ENCODE measurements at places on chromosomes 5 and 9.

- no peak for DNase-seq
These were observed 227.3 kb downstream of the FANCC start for GRCh38 chr9:95090023-95090791.

DNA sequence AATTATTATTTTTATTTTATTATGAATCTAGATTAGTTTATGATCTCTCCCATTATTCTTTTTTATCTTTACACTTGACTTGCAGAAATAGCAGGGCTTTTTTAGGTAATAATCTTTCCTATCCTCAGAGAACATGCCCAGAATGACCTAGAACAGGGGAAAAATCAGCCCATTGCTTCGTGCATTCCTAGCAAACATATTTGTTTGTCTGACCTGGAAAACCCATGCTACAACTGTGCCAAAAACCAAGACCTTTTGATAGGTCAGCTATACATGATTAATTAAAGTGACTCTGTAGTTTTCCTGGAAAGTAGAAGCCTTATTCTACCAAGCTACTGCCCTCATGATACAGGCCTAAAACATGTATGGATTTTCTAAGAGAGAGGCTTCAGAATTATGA, 24.1 kb upstream of the CCDC112 start:
- no peak for DNase-seq

DNA sequence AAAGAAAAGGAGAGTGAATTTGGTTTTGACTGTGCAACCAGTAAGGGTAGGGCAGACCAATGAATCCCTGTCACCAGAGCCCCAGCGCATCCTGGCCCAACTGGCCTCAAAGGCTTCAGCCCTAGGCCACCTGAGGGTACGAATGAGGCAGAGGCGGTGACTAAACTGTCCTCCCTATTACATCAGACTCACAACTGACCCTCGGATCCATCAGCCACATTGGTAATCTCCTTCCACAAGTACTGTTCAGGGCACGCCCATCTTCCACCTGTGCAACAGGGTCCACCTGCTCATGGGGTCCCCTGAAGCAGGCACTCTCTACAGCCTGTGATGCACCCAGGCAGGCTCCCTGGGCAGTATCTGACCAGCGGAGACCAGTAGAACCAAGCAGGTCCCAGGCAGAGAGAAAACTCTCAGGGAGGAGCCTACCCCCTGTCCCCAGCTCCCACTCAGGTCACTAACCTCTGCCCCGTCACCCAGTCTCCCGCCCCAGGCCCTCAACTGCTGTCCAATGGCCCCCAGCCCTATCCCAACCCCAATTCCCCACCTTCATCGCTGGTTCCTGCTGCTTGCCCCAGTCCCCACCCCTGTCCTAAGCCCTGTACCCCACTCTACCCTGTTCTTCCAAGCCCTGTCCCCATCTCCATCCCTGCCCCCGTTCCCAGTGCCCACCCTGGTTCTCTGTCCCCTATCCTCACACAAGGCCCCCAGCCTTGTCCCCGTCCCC, 904 bp downstream of the EDF1 start:
- peak; percentile 9 for DNase-seq

- DNase-seq, result no peak
These were observed 27.8 kb upstream of the PTPDC1 start for GRCh38 chr9:94056442-94056974.

- no peak for DNase-seq
These were observed 943 bp downstream of the SFXN1 start for GRCh38 chr5:175479125-175479881.

- DNase-seq, result no peak
These were observed 5.3 kb downstream of the IL9 start for GRCh38 chr5:135890296-135890695.

DNA sequence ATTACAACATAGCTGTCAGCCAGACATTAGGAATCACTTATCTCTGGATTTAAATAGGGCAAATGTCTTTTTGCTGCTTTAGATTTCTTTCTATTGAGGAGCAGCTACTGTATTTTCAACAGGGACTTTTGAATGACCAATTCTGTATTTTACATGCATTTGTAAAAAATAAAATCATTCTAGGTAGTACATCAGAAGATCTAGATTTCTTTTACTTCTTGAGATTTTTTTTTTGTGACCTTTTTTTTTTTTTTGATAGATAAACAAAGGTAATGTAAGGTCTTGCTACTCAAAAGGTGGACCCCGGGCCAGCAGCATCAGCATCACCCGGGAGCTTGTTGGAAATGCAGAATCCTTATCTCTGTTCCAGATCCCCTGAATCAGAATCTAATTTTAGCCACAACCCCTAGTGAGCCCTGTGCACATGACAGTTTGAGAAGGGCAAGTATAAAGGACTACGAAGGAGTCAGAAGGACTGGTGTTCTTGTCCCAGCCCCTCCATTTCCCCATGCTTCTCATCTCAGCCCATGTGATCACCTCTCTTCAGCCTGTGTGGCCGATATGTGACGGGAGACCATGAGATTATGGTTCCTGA, 37.7 kb upstream of the CKMT2 start:
- DNase-seq, result no peak

DNA sequence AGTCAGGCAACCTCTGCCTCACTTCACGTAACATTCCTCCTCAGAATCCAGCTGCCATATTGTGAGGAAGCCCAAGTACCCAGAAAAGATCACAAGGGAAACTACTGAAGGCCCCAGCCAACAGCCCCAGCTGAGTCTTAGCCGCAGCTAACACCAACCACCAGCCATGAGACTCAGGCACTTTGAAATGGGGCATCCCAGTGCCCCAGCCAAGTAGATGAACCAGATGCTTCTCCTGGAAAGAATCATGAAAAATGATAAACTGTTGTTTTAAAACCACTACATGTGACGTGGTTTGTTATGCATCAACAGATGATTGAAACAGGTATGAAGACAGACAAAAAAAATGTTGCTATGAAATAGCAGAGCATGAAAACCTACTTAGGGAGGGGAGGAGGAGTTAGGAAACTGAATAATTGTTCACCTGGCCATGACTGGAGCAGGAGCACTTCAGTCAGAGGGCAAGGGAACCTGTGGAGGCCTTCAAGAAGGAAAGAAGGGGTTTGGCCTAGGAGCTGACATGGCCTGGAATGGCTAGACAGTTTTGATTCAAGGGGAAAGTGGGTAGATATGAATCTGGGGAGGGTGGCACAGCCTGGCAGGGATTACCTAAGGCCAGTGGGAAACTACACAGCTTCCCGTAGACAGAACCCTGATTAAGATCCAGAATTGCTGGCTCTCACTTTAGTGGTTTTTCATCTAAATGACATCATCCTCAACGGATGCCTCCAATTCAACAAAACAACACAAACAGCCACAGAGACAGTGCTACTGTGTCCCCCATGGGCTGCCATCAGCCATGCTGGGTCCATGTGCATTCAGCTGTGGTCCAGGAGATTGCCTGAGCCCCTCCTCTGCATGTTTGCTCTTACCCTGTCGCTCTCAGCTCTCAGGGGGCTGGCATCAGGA, 211.6 kb downstream of the SYK start:
- DNase-seq, result no peak

- DNase-seq, result no peak
These were observed 39.4 kb upstream of the STARD4 start for GRCh38 chr5:111551569-111552275.

GRCh38 chr5:95856501-95856981, 34.0 kb upstream of the GLRX start:
- DNase-seq, result no peak

- DNase-seq, result no peak
These were observed 21.3 kb downstream of the MAML1 start for GRCh38 chr5:179753971-179754370.

DNA sequence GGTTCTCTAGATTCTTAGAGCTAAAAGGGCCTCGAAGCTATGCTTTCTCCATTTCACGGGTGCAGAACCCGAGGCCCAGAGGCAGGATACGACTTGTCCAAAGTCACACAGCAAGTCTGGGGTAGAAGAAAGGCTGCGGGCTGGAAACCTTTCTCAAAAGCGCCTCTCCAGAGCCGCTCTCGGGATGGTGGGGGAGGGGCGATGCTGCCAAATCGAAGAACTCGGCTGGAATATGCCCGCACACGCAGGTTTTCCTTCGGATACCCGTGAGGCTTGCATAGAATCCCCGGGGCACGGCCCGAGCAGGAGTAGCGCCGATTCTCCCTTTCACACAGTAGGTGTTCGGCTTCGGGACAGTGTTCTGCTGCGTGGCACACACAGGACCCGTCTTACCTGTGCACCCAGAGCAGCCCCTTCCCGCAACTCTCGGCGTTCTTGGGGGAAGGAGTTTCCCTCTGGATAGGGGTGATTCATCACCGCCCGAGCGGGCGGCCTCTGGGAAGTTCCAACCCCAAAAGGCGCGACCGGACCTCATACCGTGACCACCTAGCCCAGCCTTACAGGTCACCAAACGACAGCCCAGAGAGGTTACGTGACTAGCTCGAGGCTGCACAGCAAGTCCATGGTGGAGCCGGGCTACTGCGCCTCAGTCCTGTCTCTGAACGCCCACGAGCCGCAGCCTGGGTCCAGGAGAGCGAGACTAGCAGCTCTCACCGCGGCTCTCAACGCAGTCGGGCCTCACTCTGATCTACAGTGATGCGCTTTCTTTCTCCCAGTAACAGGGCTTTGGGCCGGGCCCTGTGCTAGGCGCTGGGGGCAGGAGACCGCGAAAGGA, 4.1 kb downstream of the PAX5 start:
- DNase-seq, result no peak

GRCh38 chr5:141491323-141492167, 2.7 kb downstream of the PCDHGC5 start:
- no peak for DNase-seq

- DNase-seq, result no peak
These were observed 118.6 kb downstream of the KCTD16 start for GRCh38 chr5:144289277-144289676.

- no peak for DNase-seq
These were observed 84.8 kb downstream of the WNK2 start for GRCh38 chr9:93268551-93269314.

DNA sequence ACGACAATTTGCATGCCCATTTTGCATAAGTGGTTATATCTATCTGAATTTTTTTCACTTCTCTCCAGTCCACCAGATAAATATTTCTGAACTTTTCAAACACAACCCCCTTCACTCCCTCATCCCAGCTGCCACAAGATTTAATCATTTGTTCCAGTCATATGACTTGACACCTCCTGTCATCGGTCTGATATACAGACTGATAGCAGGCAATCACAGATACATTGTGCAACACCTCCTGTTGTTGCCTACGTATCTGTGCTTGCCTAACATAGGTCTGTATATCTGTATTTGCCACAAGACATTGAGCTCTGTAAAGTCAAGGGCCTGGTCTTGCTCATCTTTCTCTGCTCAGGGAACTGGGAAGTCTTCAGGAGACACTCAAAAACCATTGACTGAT, 65.6 kb downstream of the GNA14 start:
- no peak for DNase-seq

- no peak for DNase-seq
These were observed 234.5 kb downstream of the AOPEP start for GRCh38 chr9:94960964-94961363.

GRCh38 chr9:3909966-3910650, 384.3 kb upstream of the RFX3 start:
- DNase-seq, result peak; percentile 15

DNA sequence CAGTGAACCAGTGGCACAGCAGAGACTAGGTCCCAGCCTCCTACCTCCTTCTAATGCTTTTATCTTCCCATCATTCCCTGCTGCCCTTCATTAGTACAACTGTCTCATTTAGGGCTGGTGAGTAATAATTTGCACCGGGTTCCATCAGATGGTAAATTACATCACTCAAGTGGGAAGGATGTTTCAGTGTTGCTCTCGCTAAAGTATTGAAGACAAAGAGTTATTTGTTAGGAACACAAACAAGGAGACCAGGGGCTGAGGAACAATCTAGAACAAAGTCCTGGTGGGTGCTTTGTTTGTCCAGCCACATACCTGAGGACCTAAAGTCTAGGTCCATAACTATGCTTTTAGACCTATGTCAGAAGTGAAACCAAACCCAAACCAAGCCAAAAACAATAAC, 52.4 kb downstream of the SEC61B start:
- DNase-seq, result no peak

GRCh38 chr9:82535432-82535998, 527.4 kb downstream of the RASEF start:
- no peak for DNase-seq

DNA sequence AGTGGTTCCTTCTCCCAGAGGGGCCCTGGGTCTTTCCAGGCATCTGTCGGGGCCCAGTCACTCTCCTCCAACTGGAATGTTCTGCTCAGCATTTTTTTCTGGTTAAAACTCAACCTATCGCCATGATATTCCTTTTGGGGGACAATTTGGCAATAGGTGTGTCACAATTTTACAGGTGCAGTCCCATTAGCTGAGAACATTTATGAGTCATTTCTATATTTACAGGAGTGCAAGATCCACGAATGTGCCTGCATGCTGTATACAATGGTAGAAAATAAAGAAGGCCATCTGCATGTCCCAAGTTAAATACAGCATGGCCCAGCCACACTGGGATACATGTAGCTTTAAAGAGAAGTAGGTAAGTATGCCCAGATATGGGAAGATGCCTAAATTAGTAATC, 28.8 kb upstream of the SEMA4D start:
- DNase-seq, result no peak

GRCh38 chr5:142175461-142176142, 67.0 kb downstream of the NDFIP1 start:
- DNase-seq, result no peak

Data from suppressor macrophage treated with lipopolysaccharide for 4 hours (primary cell).